NCI-H1417 treated with DMSO at 0.1 percent for 48 hours (cell line): ENCODE measurements at places on chromosomes 12 and 14.

DNA sequence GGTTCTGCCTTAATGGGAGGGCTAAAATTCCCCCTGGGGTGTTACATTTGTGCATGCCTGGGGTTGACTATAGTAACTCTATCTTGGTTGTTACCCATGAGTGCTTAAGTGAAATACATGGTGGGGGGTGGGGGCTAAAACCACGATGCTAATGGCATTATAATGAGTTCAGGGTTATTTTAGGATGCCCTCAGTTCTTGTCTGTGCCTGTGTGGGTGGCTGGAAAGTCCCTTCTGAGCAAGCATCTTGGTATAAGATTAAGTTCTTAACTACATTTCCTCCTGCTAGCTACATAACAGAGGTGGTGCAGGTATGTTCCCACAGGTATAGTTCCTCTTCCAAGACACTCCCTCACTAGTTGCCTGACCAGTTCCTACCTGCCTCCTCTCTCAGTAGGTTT lies 822.3 kb downstream of the LRFN5 start:
- no peak for DNase-seq

GRCh38 chr12:85711735-85712390 lies 124.3 kb downstream of the RASSF9 start:
- DNase-seq: no peak

DNA sequence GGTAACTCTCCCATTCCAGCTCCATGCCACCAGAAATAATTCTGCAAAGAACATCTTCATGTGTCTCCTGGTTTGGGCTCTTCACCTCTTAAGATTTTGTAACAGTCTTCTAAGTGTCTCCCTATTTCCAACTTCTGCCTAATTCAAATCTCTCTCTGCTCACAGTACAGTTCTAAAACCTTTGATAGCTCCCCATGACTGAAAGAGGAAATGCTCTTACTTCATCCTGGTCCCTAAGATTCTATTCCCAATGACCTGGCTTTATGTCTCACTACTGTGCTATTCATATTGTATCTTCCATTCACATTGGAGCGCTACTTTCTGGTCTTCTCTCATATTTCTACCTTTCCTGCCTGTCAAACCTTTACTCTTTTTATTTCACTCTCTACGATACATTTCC lies 1.6 kb downstream of the AMN1 start:
- DNase-seq: no peak

GRCh38 chr14:38121320-38122020 lies 86.2 kb upstream of the SSTR1 start:
- no peak for DNase-seq

- no peak for DNase-seq
Measured at GRCh38 chr14:61591862-61592261, 103.5 kb upstream of the HIF1A start.

DNA sequence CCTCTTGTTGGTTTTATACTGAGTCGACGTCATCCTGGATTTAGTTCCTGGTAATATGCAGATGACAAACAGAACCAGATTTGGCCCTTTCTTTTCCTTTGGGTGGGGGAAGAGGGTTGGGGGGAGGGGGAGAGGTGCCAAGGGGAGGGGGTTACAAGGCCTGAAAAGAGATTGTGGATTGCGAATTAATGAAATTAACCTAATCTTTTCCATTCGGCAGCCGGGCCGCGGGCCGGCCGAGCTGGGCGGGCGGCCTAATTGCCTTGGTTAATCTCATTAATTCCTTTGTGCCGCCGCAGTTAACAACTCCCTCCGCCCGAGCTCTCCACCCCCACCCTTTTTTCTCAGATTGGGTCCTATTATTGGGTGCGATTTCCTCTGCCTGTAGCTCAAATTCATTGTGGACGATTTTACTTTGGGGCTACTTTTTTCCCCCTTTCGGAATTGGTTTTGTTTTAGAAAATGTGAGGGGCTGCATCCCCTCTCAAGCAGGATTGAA lies 387 bp upstream of the GSC start:
- DNase-seq: no peak

- no peak for DNase-seq
Measured at GRCh38 chr14:79525416-79525815, 685.9 kb downstream of the DIO2 start.

DNA sequence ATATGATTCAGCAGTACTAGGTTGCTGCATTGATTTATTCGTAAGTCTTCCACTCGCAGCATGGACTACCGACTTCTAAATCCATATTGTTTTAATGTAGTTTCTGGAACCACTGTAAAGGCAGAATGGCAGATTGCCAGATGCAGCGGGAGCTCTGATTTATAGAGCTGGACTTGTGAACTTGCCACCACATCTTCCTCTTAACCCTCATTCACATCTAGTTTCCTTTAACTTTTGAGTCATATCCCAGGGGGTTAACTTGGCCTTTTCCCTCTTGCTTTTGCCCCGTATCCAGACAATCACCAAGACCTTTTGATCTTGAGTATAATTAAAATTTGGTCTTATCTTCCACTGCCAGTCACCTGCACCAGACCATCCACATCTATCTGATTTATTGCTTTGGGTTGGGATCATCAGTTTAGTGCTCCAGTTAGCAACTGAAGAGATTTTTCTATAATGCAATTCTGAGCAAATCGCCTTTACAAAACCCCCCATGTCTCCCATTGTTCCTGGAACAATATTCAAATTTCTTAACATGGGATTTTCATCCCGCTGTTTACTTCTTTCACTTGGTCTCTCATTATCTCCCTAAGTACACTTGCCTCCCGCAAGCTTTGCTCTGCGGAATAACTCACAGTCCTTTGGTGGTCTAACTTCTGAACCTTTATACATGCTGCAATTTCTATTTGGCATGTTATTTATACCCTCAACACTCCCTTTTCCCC lies 130.5 kb downstream of the ACSS3 start:
- DNase-seq: no peak
